ENCODE measurements at places on chromosomes 5 and 9.
A peak's percentile ranks its signal among the peaks of the same experiment; 100 is the strongest.

GRCh38 chr9:132694144-132694543 is 23.9 kb downstream of the GTF3C4 start:
- DNase-seq, result no peak

DNA sequence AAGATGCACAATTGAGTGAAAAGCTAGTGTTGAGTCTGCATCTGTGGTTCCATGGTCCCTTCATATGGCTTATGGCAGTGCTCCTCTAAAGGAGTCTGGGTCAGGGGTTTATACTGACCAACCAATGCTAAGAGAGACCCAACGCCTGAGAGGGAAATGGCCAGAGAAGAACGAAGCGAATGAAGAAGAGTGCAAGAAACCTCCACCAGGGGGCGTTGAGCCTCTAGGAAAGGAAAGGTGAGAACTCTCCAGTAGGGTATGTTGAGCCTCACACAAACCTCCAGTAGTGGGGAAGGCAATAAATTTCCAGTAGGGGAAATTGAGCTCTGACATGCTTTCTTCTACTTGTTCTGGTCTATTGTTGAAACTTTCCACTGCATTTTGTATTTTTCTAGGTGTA is 470.6 kb downstream of the PRDM9 start:
- DNase-seq, result no peak

- no peak for DNase-seq
Measured at GRCh38 chr9:93422977-93423616, 28.4 kb upstream of the FAM120A start.

DNA sequence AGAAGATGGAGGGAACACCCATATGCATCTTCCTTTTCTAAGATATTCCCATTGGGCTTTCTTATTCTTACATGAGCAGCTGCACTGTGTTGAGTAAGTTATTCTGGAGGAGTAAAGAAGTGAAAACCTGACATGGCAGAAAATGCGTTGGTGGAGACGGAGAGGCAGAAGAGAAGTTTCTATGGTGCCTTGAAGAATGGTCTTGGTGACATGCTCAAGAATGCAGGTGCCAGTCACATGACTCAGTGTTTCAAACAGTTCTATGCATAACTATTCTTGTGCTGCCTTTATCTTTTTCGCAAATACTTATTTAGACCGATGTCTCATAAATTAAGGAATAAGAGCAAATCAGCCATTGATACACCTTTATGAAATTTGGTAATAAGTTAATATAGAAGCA is 377.8 kb upstream of the IRX2 start:
- no peak for DNase-seq

DNA sequence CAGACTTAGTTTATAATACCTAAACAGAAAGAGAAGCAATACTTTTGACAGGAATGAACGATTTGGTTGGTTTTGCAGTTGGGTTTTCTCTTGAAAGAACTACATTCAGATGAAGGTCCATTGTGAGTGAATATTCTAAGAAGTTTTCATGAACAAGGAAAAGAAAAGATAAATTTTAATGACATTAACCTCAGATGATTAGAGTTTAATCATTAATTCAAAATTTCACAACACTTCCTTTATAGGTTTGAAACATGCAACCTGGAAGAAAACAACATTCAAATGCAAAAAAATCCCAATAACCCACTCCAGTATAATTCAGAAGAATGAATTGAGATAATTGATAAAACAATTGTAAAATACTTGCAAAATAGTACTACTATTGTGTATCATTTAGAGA is 23.8 kb downstream of the EQTN start:
- DNase-seq, result no peak

- DNase-seq, result peak; percentile 53
Measured at GRCh38 chr5:115838885-115839518, 2.4 kb downstream of the ATG12 start.

GRCh38 chr5:163894645-163895044 is 389.2 kb downstream of the MAT2B start:
- no peak for DNase-seq

GRCh38 chr9:136426787-136427186 is 12.9 kb downstream of the INPP5E start:
- no peak for DNase-seq

GRCh38 chr9:126689027-126689825 is 75.5 kb downstream of the LMX1B start:
- no peak for DNase-seq
